ENCODE measurements at places on chromosomes 12 and 14.

DNA sequence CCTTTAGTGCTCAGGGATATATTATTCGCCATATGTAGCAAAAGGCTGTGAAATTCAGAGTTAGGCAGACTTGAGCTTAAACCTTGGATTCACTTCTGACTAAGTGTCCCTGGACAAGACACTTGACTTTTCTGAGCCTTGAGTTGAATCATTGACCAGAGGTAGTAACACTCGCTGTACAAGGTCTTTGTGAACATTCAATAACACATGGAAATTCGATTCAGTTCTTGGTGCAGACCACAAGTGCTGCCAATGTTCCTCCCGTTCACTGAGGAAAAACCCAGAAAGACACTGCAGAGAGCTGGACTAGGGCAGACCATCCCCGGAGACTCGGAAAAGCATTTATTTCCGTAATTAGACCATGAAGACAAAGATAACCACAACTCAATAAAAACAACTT lies 901.4 kb downstream of the AACS start:
- DNase-seq = no peak

DNA sequence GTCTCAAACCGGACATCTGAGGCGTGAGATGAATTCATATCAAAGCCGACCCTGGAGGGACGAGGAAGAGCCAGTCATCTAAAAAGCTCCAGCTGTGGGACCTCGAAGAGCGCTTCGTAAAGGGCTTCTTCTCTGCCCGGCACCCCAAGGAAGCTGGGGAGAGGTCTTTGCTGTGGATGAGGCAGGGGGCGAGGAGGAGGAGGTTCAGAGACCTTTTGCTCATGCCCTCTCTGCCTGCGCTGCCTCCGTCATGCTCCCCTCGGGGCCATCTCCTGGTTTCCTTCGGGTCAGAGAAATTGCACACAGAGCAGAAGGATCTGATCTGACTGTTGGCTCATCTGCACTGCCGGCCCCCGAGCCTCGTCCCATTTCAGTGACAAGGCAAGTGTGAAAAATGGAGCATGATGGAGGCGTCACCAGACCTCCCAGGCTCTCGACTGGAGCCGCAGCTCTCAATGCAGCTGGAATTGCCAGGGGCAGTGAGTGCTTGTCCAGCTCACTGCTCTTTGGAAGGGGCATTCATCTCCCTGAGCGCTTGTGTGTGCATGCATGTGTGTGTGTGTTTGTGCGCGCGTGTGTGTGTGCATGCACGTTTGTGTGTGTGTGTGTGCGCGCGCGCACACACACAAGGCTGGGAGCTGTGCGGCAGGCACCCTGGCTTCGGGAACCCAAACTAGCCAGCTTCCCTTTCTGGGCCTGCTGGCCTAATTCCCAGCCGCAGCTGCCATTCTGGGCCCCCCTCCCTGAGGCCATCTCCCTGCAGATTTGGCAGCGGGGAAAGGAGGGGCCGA lies 9.2 kb downstream of the CABP1 start:
- DNase-seq = no peak

GRCh38 chr14:103283916-103284315 lies 50.1 kb upstream of the EIF5 start:
- DNase-seq = no peak

DNA sequence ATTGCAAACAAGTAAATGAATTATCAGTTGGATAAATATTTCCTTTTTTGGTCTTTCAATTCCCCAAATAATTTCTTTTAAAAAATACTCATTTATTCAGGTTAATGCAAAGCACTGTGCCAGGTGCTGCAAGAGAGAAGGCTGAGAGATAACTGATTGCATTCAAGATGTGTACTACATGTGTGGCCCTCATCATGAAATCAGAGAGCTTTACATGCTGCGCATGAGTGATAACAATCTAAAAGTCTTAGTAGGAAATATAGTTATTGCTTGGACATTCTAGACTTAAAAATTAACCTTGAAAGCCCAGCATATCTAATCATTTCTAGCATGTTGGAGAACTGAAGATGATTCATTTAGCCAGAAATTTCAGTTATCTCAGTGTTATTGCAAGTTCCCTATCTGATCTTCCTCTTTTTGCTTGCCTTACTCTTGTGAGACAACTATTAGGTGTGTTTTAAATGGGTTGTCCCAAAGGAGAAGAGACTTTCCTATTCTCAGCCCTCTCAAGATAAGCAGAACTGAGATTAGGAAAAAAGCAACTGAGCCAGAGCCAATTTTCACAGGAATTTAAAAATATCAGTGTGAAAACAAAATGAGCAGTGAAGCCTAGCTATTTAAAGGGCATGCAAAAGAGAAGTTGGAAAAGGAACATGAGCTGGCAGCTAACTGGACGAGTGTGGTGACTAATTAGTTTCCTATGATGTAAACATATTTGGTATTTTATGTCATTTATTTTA lies 60.9 kb downstream of the PLEKHA5 start:
- no peak for DNase-seq

GRCh38 chr12:129614221-129614885 lies 289.5 kb downstream of the TMEM132D start:
- DNase-seq = no peak

Measured in esophagus squamous epithelium (tissue), 5 donors.